Hepatocyte (in vitro differentiated cells): ENCODE measurements at places on chromosomes 6 and 20. TPM values are rescaled to one million over a fixed set of nuclear protein-coding genes. Genes with fewer than 3 reads are reported as not detected.
A peak's percentile ranks its signal among the peaks of the same experiment; 100 is the strongest.

- no peak for DNase-seq
Observed at GRCh38 chr6:25202504-25202903, 76.7 kb upstream of the CARMIL1 start.

DNA sequence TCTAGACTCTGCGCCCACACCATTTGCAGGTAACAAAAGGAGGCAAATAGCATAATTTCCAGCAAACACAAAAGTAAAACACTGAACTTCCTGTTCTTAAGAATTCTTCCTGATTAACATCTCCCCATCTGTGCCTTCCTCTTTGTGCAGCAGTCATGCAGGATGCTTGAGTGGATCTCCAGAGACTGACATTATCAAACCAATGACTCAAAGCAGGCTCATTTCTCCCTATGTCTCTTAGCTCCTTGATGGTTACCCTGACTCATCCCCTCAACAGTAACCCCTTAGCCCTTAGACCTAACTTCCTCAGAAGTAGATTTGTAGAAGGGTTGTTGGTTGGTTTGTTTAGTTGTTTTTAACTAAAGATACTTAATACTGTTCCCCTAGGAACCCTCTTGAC lies 137.0 kb upstream of the RIN2 start:
- DNase-seq = no peak

DNA sequence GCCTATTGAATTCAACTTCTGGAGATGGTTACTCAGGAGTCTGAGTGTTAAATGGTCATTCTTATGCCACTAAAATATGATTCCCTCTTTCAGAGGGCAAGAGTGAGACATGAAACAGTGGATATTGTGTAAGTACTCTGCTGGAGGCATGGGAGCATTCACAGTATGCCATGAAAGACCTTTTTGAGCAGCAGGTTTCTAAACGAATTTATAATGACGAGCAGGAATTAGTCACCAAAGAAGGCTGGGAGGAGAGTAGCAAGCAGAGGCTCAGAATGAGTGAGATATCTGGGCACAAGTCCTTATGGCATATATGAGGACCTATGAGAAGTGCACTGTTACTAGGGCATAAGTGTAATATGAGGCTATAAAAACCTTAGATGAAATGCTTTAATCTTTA lies 10.9 kb upstream of the MYB start:
- DNase-seq = no peak

Gene OR2H1
- not detected in 2 replicates for total RNA-seq

DNA sequence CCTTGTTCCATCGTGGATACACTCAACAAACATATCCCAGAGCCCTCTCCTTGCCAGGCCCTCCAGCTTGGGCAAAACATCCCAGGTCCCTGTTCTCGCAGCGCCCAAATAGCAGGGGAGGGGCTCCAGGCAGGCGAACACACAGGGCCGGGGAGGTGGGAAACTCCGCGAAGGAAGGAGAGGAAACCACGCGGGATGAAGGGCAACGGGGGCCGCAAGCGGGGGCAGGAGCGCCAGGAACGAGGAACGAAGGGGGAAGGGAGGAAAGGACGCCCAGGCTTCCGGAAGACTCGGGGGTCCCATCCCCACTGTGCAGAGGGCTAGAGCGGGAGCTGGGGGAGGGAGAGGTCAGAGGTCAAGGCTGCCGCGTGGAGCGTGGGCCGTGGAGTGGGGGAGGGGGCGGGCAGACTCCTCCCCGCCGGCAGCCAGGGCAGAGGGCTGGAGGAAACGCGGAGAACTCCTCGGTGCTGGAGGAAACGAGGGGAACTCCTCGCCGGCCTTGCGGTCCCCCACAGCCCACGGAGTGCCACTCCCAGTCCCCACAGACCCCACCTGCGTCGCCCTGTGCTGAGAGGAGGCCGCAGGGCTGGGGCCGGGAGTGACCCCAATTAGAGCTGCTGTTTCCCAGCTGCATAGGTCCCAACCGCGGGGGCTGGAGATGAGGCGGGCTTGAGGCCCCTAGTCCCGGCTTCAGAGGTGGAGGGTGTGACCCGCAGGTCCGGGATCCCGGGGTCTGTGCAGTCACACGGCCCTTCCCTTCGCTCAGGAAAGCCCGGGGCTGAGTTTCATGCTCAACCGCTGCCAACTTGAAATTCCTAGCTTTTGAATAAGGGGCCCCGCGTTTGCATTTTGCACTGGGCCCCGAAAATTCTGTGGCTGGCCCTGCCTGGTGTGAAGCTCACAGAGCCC lies 1.2 kb upstream of the RBM38 start:
- DNase-seq = no peak

Gene KHDC1L
- total RNA-seq = not detected in 2 replicates

- no peak for DNase-seq
Observed at GRCh38 chr6:110781522-110782214, 33.6 kb downstream of the CDK19 start.

Gene C2
- total RNA-seq = 46.3 and 48.3 TPM in 2 replicates

Gene NKX2-4
- not detected in 2 replicates for total RNA-seq

Gene MAN1A1
- total RNA-seq = 228 and 245 TPM in 2 replicates

Gene ILRUN
- 55.0 and 61.3 TPM in 2 replicates for total RNA-seq

DNA sequence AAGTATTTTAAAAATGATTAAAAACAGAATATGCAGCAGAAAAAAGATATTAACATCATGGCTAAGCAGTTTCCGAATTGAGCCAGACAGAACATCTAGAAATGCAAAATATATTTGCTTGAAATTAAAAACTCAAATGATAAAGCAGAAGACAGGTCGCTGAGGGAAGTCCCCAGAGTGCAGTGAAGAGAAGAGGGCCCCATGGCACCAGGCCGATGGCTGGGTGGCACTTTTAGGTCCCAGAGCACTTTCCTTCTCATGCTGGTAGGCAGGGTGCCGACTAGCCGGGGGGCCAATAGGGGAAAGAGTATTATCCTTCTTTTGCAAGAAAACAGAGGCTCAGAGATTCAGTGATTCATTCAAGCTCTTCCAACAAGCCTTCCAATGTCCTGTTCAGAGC lies 58.9 kb downstream of the MYH7B start:
- DNase-seq = no peak

- no peak for DNase-seq
Observed at GRCh38 chr20:21118138-21118537, 7.7 kb upstream of the KIZ start.

DNA sequence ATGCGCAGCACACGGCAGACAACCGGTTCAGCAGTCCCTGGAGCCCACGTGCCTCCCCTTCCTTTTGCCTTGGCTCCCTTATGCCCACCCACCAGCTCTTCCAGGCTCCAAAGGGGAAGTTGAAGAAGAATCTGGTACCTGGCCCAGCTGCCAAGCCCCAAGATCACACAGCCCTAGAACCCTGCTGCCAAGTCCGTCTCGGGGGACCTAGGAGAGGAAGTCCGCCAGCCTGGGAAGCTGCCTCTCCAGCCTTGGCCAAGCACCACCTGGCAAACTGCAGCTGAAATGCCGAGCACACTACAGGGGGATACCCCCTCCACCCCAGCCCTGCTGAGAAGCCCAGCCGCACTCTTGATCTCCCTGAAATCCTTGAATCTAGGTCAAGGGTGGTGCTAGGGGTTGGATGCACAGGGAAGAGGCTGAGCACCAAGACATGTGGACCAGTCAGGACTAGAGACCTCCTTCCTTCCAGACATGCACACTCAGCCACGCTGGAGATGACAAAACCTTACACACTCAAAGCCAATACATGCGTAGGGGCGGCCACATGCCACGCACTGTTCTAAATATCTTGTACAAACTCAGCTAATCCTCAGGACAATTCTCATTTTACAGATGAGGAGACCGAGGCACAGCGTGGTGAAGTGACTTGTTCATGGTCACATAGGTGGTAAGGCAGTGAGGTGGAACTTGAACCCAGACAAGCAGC lies 124.1 kb downstream of the PREX1 start:
- DNase-seq = no peak

- DNase-seq = no peak
Observed at GRCh38 chr6:15344831-15345230, 99.0 kb downstream of the JARID2 start.

GRCh38 chr6:73032586-73032985 lies 192.7 kb downstream of the KHDC1L start:
- DNase-seq = no peak

GRCh38 chr20:39188266-39188765 lies 226.2 kb downstream of the DHX35 start:
- no peak for DNase-seq

Gene SOBP
- 2.1 and 3.4 TPM in 2 replicates for total RNA-seq

Gene TNF
- total RNA-seq = 0.63 TPM in 1 of 2 replicates, not detected in the other

GRCh38 chr6:23587582-23587981 lies 538.4 kb upstream of the NRSN1 start:
- DNase-seq = no peak

DNA sequence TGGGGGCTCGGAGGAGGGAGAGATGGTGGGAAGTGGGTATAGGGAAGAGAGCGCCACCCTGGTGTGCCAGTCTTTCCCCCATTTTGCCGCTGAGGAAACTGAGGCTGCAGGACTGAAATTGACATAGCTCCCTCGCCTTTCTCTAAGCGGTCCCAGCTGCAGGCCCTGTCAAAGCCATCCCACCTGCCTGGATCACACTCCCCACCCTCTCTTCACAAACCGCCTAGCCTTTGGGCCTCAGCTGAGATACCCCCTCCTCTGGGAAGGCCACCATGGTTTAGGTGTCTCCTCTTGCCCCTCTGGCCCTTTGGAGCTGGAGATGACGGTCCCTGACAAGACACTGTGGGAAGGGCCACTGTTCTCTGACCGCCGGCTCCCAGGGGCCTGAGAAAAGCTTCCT lies 16.9 kb downstream of the SRC start:
- DNase-seq = no peak

DNA sequence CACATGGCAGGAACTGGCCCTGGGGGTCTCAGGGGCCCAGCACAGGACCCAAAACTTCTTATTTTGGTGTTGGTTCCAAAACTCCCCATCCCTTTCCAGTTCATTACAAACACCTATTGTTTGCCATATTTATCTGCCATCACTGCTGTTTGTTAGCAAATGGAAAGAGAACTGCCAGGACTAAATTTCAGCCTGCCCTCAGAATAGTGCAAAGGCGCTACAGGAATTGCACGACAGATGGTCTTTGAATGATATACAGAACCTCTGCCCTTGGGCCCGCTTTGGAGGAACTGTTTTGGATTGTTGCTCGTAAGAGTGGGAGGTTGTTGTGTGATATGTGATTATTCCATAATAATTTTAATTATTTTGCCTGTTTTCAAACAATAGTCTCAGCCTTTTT lies 199.0 kb upstream of the FBXL4 start:
- DNase-seq = no peak

- no peak for DNase-seq
Observed at GRCh38 chr6:45586216-45587171, 208.8 kb upstream of the SUPT3H start.

Gene TMEM217
- total RNA-seq = 0.87 and 2.7 TPM in 2 replicates

DNA sequence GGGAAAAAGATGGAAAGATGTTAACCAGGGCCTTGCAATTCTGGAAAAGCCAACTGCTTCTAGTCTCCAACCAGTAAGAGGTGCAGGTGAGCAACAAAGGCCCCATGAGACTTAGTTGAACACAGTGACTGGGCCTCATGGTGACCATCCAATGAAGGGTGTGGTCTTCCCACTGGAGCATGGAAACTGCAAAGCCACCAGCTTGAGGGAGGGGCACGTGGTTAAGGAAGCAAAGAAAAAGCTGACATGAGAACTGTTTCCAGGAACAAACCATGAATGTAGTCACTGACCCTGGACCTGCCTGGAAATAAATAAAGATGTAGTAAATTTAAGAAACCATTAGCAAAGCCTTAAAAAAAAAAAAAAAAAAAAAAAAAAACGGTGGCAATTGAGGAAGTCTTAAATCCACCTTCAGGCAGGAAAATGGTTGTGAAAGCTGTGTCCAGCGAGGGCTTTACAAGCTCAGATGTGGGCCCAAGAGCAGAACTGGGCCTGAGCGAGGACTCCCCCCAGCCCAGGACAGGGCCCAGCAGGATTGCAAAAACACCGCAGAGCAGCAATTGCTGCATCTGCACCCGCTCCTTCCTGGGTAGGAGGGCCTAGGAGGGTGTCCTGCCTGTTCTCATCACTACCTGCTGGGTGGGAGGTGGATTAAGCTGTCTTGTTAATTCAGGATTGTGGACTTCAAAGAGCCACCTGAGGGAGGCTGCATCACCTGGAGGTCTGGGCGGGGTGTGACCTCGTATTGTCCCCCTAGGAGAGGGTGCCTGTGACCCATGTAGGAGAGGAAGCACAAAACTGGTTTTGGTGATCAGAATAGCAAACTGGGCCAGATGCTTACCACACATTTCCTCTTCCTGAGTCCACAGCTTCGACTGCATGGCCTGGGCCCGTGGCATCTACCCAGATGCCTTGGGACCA lies 10.3 kb downstream of the GFRA4 start:
- no peak for DNase-seq

Gene MARCKS
- 105 and 129 TPM in 2 replicates for total RNA-seq

- peak; percentile 81 for DNase-seq
Observed at GRCh38 chr6:43771858-43772680, 2.1 kb downstream of the VEGFA start.

- no peak for DNase-seq
Observed at GRCh38 chr6:40924839-40925238, 114.2 kb downstream of the UNC5CL start.

- DNase-seq = no peak
Observed at GRCh38 chr20:52179331-52180179, 12.0 kb downstream of the ZFP64 start.

- no peak for DNase-seq
Observed at GRCh38 chr6:161238081-161238480, 35.8 kb downstream of the AGPAT4 start.

Gene EGFL8
- total RNA-seq = 1.8 and 4.5 TPM in 2 replicates

Gene CDK5RAP1
- 22.4 and 35.6 TPM in 2 replicates for total RNA-seq

DNA sequence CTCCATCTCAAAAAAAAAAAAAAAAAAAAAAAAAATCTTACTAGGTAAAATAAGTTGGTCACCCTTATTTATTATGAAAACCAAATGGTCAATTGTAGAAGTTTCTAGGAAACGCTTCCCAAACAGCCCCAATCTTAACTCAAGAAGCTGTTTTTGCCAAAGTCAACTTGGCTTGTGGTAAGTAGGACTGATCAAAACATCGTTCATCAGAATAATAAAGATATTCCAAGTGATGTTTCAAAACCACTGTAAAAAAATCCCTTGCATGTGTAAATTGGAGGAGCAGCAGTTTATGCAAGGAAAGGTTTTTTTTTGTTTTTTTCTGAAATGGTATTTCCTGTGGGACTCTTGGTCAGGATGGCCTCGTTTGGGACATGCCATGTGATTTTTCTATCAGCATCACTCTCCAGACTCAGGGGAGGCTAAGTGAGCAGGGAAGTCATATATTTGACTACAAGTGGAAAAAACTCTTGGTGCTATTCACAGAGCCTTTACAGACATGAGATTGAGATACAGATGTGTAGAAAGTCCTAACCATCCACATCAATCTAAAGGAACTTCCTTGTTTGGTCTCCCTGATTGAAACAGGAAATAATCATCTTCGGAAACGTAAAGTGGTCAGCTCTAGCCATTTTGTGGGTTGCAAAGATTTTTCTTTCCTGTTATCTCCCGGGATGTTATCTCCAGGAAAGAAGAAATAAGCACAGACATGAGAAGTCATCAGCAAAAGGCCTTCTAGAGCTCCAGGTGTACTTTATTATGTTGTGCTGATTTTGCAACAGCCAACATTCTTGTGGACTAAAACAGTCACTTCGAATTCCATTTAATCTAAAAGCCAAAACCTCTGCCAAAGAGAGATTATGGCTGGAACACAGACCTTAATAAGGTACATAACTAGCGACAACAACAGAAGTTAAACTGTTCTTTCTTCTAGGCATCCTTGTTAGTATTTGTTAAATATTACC lies 177.8 kb downstream of the EDN1 start:
- no peak for DNase-seq

GRCh38 chr20:13029687-13030375 lies 21.1 kb downstream of the SPTLC3 start:
- DNase-seq = peak; percentile 72

Gene WFDC12
- not detected in 2 replicates for total RNA-seq
